ENCODE measurements at places on chromosomes 6 and 20.

DNA sequence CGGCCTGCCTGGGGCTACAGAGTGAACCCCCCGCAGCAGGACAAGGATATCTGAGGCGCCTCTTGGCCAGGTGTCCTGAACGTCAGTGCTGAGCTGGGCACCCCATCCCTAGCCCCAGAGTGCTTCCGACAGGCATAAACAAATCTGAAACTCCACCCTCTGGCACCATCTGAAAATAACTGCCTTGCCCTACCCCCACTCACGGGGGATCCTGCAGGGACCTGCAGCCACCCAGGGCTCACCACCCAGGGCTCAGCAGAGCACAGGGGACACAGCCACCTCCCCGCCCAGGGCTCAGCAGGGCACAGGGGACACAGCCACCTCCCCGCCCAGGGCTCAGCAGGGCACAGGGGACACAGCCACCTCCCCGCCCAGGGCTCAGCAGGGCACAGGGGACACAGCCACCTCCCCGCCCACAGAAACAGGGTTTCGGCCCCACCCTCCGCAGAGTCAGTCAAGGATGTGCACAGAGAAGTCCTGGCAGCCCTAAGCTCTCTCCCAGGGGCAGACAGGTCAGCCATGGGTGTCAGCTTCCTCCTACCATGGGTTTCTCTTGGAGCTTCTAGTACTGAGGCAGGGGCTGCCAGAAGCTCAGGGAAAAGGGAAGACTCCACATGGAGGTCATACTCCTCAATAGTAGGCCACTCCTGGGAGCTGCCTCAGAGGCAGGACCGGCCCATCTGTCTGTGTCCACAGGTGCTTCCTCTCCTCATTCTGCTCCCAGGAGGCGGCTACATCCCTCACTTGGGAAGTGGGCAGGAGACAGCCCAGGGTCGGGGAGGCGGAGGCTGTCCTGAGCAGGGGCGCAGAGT, 4.6 kb downstream of the UCKL1 start:
- no peaks in the 10 kb centered on the region for H3K36me3 ChIP-seq
- H3K27ac ChIP-seq: peak overlapping the region; percentile 79
- no peak for DNase-seq
- peaks cover 86% of the 10 kb centered on the region for H3K4me1 ChIP-seq
- no peak overlapping the region for H3K4me3 ChIP-seq
- no peaks in the 10 kb centered on the region for H3K27me3 ChIP-seq

DNA sequence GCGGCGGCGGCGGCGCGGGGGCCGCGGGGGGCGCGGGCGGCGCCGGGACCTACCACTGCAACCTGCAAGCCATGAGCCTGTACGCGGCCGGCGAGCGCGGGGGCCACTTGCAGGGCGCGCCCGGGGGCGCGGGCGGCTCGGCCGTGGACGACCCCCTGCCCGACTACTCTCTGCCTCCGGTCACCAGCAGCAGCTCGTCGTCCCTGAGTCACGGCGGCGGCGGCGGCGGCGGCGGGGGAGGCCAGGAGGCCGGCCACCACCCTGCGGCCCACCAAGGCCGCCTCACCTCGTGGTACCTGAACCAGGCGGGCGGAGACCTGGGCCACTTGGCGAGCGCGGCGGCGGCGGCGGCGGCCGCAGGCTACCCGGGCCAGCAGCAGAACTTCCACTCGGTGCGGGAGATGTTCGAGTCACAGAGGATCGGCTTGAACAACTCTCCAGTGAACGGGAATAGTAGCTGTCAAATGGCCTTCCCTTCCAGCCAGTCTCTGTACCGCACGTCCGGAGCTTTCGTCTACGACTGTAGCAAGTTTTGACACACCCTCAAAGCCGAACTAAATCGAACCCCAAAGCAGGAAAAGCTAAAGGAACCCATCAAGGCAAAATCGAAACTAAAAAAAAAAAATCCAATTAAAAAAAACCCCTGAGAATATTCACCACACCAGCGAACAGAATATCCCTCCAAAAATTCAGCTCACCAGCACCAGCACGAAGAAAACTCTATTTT, 2.0 kb downstream of the FOXC1 start:
- peaks cover 42% of the 10 kb centered on the region for H3K27me3 ChIP-seq
- H3K4me3 ChIP-seq: peak overlapping the region; percentile 1
- H3K36me3 ChIP-seq: no peaks in the 10 kb centered on the region
- DNase-seq: peak; percentile 58

DNA sequence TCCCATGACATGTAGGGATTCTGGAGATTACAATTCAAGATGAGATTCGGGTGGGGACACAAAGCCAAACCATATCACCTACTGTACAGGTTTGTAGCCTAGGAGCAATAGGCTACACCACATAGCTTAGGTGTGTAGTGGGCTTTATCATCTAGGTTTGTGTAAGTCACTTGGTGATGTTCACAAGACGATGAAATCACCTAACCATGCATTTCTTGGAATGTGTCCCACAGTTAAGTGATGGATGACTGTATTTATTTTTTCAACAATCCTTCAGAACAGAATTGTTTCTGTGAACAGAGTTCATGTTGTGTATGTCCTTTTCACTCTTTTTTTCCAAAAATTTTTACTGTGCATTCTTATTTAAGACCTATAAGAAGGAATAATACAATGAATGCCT, 76.1 kb downstream of the DTD1 start:
- H3K4me1 ChIP-seq: no peaks in the 10 kb centered on the region
- H3K27ac ChIP-seq: no peak overlapping the region
- no peak overlapping the region for H3K4me3 ChIP-seq
- no peaks in the 10 kb centered on the region for H3K27me3 ChIP-seq

DNA sequence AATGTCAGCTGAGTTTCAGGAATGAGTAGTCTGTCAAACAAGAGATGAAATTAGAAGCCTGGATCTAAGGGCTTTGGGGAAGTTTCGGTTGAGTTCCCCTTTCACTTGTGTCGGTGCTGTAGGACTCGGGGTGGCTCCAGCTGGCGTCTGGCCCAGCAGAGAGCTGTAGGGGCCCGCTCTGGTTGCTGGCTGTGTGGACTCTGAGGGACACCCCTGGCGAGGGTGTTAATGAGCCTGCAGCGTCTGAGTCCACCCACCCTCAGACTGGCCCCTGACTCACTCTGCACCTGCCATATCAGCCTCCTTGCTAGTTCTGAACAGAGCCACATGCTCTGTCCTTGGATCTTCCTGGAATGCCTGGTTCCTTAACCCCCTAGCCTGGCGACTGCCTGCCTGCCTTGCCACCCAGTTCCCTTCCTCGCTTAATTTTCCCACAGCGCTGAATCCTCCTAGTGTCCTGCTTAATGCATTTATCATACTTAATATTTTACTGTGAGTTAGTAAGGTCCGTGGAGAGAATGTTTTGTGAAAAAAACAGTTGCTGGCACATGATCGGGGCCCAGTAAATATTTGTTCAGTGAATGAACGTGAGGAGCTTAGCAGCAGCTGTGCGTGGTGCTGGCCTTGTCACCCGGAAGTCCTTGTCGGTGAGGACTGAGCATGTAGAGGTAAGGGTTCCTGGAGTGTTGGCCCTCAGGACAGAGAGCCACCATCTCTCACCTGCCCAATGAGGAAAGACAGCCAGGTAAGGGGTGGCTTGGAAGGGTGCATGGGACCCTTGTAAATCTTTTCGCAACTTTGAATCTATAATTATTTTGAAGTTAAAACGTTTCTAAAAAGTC, 1.6 kb downstream of the DNAJC5 start:
- peaks cover 57% of the 10 kb centered on the region for H3K4me1 ChIP-seq
- peak; percentile 87 for DNase-seq
- no peaks in the 10 kb centered on the region for H3K36me3 ChIP-seq

GRCh38 chr6:3750317-3751076, 1.0 kb downstream of the PXDC1 start:
- peak overlapping the region; percentile 27 for H3K4me3 ChIP-seq
- peak; percentile 85 for DNase-seq
- H3K27ac ChIP-seq: peak overlapping the region; percentile 88
- no peaks in the 10 kb centered on the region for H3K36me3 ChIP-seq
- H3K4me1 ChIP-seq: peaks cover 44% of the 10 kb centered on the region

- H3K36me3 ChIP-seq: no peaks in the 10 kb centered on the region
- no peak overlapping the region for H3K27ac ChIP-seq
- DNase-seq: no peak
- H3K4me3 ChIP-seq: no peak overlapping the region
These were observed 70.9 kb downstream of the VIP start for GRCh38 chr6:152821525-152821924.

DNA sequence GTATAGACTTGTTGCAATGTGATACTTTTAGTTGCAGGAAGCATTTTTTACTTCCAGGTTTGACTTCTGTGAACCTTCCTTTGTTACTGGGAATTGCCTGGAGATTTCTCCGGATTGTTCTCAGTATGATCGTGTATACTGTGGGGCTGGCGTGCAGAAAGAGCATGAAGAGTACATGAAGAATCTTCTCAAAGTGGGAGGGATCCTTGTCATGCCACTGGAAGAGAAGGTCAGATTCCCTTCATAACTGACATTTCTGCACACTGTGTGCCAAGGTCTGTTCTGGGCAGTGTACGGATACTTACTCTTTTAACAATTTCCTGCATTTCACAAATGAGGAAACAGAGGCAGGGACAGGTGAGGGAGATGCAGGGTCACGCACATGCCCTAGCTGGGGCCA, 9.7 kb downstream of the PCMTD2 start:
- DNase-seq: no peak
- H3K27me3 ChIP-seq: no peaks in the 10 kb centered on the region
- no peaks in the 10 kb centered on the region for H3K36me3 ChIP-seq
- peaks cover 7% of the 10 kb centered on the region for H3K4me1 ChIP-seq
- H3K27ac ChIP-seq: no peak overlapping the region

GRCh38 chr6:26367114-26367513, 2.1 kb downstream of the BTN3A2 start:
- H3K36me3 ChIP-seq: no peaks in the 10 kb centered on the region
- H3K27ac ChIP-seq: no peak overlapping the region
- H3K4me3 ChIP-seq: no peak overlapping the region
- peaks cover 8% of the 10 kb centered on the region for H3K4me1 ChIP-seq
- no peak for DNase-seq

GRCh38 chr6:147266821-147267220, 62.6 kb downstream of the STXBP5 start:
- DNase-seq: no peak
- H3K36me3 ChIP-seq: no peaks in the 10 kb centered on the region
- no peak overlapping the region for H3K4me3 ChIP-seq
- H3K27ac ChIP-seq: no peak overlapping the region

GRCh38 chr20:57794600-57795341, 85.0 kb upstream of the PMEPA1 start:
- H3K36me3 ChIP-seq: no peaks in the 10 kb centered on the region
- H3K4me1 ChIP-seq: no peaks in the 10 kb centered on the region
- no peak overlapping the region for H3K27ac ChIP-seq
- DNase-seq: no peak
- no peaks in the 10 kb centered on the region for H3K27me3 ChIP-seq

- H3K4me3 ChIP-seq: no peak overlapping the region
- H3K4me1 ChIP-seq: peaks cover 50% of the 10 kb centered on the region
- no peaks in the 10 kb centered on the region for H3K27me3 ChIP-seq
- no peak for DNase-seq
- no peaks in the 10 kb centered on the region for H3K36me3 ChIP-seq
- peak overlapping the region; percentile 68 for H3K27ac ChIP-seq
These were observed 1.1 kb downstream of the ITCH start for GRCh38 chr20:34364223-34364506.

GRCh38 chr6:156617376-156617775, 159.8 kb upstream of the ARID1B start:
- H3K36me3 ChIP-seq: no peaks in the 10 kb centered on the region
- peaks cover 9% of the 10 kb centered on the region for H3K4me1 ChIP-seq
- no peaks in the 10 kb centered on the region for H3K27me3 ChIP-seq
- no peak overlapping the region for H3K27ac ChIP-seq
- DNase-seq: peak; percentile 42

DNA sequence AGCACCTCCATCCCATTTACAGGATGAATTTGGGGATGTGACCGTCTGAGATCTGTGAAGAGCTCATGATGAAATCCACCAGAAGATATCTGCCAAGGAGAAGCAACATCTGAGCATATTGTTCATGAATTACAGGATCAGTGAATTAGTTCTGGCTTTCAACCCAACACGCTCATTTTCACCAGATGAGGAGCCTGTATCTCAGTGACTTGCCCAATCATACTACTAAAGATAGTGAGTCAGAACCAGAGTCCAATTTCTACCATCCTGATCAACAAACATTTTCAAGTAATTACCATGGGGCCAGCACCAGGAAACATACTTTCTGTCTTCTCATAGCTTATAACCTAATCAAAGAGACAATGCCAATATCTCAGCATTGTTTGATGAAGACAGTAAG, 116.6 kb downstream of the ZDHHC14 start:
- H3K36me3 ChIP-seq: no peaks in the 10 kb centered on the region
- no peaks in the 10 kb centered on the region for H3K27me3 ChIP-seq
- H3K27ac ChIP-seq: no peak overlapping the region
- H3K4me3 ChIP-seq: no peak overlapping the region
- H3K4me1 ChIP-seq: peaks cover 7% of the 10 kb centered on the region
- DNase-seq: no peak

DNA sequence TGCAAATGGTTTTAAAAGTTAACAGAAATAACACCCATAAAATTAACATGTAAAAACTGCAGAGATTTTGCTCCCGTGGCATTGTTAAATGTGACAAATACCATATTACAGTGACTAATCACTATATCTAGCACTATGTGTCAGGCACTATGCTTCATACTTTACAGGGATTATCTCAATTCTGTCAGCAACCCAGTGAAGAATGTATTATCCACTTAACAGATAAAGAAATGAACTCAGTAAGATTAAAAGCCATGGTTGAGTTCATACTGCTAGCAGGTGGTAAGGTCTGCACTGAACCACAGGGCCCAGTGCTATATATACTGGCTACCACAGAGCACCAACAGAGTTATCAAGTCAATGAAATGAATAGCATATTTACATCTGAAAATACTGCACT, 65.4 kb downstream of the RWDD2A start:
- no peaks in the 10 kb centered on the region for H3K4me1 ChIP-seq
- H3K27me3 ChIP-seq: no peaks in the 10 kb centered on the region
- H3K4me3 ChIP-seq: no peak overlapping the region
- H3K27ac ChIP-seq: no peak overlapping the region
- DNase-seq: no peak

DNA sequence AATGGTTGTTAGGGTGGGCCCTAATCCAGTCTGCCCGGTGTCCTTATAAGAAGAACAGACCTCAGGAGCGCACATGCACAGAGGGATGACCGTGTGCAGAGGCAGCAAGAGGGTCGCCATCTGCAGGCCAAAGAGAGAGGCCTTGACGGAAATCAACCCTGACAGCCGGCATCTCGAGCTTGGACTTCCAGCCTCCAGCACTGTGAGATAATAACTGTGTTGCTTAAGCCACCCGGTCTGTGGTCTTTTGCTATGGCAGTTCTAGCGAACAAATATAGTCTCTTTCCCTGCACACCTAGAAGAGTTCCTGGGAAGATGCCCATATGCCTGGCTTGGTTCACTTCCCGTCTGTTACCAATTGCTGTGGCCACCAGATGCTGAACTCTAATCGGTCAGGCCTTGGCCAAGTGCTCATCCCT, 35.3 kb upstream of the PTGIS start:
- H3K4me1 ChIP-seq: no peaks in the 10 kb centered on the region
- no peak overlapping the region for H3K4me3 ChIP-seq
- no peak overlapping the region for H3K27ac ChIP-seq
- no peak for DNase-seq
